ENCODE measurements at places on chromosomes 4 and X.

DNA sequence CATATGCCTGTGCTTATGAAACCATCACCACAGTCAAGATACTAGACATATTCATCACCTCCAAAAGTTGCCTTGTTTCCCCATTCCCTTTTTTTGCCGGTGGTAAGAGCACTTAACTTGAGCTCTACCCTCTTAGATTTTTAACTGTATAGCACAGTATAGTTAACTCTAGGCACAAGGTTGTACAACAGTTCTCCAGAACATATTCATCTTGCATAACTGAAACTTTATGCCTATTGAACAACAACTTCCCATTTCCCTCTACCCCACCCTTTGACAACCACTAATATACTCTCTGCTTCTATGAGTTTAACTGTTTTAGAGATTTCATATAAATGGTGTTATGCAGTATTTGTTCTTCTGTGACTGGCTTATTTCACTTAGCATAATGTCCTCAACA lies 119.3 kb downstream of the ASB9 start:
- no peak for DNase-seq

GRCh38 chr4:128162434-128162833 lies 101.3 kb downstream of the LARP1B start:
- no peak for DNase-seq

DNA sequence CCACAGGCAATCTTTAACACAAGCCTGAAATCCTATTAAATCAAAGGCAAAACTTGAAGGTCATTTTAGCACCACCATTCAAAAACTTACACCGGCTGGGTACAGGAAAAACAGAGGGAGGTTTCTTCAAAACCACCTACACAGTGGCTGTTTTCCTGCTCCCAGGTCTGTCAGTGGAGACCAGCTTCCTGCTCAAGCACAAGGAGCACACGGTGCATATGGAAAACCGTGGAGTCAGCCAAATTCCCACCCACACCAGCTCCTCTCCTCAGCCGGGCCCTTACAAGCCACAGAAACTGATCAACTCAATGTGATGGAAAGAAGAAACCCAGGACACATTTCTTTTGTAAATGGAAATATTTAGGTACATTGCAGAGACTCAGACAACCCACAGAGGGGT lies 14.3 kb upstream of the FAM241A start:
- DNase-seq: no peak

- DNase-seq: no peak
Measured at GRCh38 chr4:23861897-23862296, 27.9 kb downstream of the PPARGC1A start.

DNA sequence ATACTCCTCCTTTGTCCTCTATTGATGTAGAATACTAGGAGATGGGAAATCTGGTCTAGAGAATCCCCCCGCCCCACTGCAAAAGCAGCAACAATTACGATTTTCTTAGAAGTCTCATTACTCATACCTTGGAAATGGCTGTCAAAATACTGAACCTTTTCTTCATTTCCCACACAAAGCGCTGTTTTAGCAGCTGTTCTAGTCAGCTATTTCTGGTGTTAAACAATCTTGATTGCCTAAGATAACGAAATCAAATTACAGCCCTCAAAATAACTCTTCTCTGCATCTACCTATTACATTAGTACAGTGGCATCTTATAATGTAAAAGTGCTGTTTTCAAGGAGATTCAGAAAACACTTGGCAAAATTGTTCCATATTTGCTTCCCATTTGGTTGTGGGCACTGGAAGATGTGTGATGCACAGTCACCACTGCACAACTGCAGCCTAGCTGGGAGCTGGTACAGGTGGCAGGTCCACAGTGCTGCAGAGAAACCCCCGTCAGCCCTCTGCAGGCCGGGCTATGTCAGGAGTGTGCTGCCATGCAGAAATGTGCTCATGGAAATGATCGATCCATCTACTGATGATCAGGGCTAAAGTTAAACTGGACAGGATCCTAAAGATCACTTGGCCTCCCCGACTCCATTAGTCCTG lies 50.4 kb downstream of the TBC1D9 start:
- no peak for DNase-seq

GRCh38 chr4:93031431-93032098 lies 727.8 kb downstream of the GRID2 start:
- no peak for DNase-seq

GRCh38 chrX:63761639-63762038 lies 23.4 kb downstream of the ARHGEF9 start:
- DNase-seq: no peak

GRCh38 chr4:30854531-30854930 lies 134.4 kb downstream of the PCDH7 start:
- DNase-seq: no peak

DNA sequence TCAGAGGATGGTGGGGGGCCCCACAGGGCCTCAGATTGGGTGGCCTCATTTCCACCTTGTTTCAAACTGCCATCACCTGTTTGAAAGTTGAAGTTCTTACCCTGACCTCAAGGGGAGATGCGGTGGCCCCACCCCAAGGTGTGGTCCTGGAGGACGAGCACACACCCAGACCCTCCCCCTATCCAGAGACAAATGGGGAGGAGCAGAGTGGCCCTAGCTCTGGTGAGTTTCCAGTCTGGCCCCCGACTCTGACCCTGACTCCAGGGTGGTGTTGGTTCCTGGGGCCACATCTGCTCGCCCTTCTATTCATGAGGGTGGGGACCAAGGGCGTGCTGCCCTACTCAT lies 36.3 kb upstream of the ADRA2C start:
- no peak for DNase-seq

- DNase-seq: no peak
Measured at GRCh38 chr4:161577579-161578301, 586.1 kb downstream of the FSTL5 start.

- DNase-seq: peak; percentile 77
Measured at GRCh38 chr4:1026115-1026514, 14.7 kb downstream of the FGFRL1 start.

DNA sequence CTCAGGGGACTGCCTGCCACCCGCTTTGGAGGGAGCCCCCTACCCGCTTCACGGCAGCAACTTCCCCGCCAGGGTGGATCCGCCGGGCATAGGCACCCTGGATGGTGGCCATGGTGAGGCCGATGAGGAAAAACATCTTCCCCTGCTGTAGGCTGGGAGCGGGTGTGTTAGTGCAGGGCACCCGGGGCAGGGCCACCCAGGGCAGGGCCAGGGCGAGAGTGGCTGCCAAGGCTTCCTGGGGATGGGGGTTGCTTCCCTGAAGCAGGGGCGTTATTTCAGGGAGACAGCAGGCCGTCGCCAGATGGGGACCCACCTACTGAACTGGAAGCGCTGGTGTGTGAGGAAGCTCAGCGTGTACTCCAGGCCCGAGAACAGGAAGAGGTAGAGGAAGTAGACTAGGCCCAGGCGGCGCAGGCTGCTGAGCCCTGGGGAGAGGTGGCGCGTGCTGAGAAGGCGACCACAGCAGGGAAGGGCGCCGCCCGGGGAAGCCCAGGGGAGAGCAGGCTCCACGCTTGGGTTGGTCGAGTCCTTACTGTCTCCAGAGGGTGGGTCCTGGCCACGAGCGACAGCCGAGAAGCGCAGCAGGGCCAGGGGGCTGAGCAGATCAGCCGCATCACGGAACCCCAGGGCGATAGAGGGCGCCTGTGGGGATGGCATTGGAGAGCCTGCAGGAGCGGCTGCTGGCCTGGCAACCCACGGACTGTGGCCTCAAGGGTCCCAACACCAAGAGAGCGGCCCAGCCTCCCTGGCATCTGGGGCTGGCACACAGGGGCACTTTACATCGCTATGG lies 31.5 kb downstream of the NOP14 start:
- DNase-seq: peak; percentile 66

GRCh38 chr4:173088144-173088543 lies 80.5 kb upstream of the GALNT7 start:
- no peak for DNase-seq

DNA sequence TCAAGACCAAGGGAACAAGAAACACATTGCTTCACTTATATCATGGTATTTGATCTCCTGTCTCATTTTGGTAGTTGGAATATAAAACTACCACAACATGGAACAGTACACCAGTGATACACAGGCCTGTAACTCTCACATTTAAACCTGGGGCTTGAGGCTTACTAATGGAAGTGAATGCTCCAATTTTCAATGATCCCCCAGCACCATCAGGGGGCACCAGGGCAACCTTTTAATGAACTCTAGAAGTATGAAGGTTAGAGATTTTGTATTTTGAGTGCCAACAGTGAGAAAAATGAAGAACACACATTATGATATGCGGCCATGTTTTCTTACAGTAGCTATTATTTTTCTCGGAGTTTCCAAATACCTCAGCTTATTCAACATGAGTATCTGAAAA lies 50.7 kb downstream of the C4orf33 start:
- DNase-seq: no peak

DNA sequence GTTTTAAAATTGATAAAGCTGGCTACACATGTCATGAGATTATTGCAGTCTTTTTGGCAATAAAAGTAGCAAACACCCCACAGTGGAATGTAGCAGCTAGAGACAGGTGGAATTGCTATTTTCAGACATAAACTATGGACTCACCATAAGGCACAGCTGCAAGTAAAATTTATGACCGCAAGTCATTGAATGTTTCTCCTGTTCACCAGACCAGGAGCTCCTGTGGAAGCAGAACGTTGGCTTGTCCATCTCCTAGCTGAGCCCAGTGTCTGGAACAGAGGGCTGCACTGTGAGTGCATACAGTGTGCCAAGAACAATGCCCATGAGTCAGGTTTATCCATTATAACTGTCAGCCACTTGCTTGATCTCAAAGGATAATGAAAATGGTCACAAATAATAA lies 538.2 kb downstream of the INPP4B start:
- no peak for DNase-seq

DNA sequence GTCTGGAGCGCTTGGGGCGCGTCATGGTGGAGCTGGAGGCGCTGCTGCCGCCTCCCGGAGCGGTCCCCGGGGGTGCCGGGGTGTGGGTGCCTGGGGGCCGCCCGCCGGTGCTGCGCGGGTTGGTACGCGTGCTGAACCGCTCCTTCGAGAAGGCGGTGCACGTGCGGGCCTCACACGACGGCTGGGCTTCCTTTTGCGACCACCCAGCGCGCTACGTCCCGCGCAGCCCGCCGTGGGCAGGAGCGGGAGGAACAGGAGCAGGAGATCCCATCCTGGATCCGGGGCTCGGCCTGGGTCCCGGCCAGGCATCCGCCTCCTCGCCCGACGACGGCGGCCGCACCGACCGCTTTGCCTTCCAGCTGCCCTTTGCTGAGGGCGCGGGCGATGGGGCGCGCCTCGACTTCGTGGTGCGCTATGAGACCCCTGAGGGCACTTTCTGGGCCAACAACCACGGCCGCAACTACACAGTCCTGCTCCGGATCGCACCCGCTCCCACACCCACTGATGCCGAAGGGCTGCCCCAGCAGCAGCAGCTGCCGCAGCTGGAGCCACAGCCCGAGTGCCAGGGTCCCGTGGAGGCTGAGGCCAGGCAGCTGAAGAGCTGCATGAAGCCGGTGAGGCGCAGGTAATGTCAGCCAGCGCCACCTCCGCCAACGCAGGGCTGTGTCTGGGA lies 792 bp downstream of the PPP1R3F start:
- no peak for DNase-seq

- DNase-seq: peak; percentile 64
Measured at GRCh38 chr4:99848591-99849001, 32.0 kb downstream of the DAPP1 start.

- no peak for DNase-seq
Measured at GRCh38 chr4:91622925-91623602, 680.7 kb upstream of the GRID2 start.

- no peak for DNase-seq
Measured at GRCh38 chrX:71214604-71215337, 8.3 kb upstream of the GJB1 start.

GRCh38 chr4:174122705-174123104 lies 160.8 kb downstream of the FBXO8 start:
- no peak for DNase-seq

DNA sequence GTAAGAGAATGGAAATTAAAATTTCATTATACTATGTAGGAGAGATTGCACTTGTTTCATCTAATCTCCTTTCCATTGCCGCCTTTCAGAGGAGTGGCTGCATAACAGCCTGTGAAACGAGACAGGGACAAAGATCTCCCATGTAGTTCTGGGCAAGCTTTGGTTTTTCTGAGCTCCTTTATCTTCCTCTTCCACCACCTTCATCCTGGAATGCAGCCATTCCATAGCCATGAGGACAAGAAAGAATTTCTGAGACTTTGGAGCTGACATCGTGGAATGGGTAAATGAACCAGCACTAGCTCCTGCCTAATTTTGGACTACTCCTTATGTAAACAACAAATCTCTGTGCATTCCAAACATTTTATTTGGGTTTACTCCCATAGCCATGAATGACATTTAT lies 1587.3 kb upstream of the TENM3 start:
- DNase-seq: no peak

- no peak for DNase-seq
Measured at GRCh38 chrX:124239324-124239723, 93.1 kb upstream of the TEX13D start.

DNA sequence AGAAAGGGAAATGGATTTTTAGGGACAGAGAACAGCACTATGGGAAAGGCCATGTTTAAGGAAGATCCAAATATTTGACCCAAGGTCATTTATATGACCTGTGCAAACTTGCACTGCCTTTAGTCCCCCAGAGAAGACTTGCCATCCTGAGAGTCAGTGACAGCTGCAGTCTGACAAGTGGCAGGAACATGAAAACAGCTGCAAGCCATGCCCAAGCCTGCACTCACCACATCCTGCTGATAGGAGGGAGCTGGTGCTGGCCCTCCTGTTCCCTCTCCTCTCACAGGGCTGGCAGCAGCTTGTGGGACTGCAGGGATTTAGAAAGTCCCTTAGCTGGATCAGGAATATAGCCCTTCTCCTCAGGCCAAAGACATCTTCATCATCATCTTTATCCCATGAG lies 187.7 kb downstream of the RAP1GDS1 start:
- no peak for DNase-seq

- DNase-seq: no peak
Measured at GRCh38 chr4:144696376-144696775, 50.4 kb downstream of the HHIP start.

GRCh38 chrX:147646949-147647723 lies 264.6 kb upstream of the FMR1 start:
- DNase-seq: no peak

DNA sequence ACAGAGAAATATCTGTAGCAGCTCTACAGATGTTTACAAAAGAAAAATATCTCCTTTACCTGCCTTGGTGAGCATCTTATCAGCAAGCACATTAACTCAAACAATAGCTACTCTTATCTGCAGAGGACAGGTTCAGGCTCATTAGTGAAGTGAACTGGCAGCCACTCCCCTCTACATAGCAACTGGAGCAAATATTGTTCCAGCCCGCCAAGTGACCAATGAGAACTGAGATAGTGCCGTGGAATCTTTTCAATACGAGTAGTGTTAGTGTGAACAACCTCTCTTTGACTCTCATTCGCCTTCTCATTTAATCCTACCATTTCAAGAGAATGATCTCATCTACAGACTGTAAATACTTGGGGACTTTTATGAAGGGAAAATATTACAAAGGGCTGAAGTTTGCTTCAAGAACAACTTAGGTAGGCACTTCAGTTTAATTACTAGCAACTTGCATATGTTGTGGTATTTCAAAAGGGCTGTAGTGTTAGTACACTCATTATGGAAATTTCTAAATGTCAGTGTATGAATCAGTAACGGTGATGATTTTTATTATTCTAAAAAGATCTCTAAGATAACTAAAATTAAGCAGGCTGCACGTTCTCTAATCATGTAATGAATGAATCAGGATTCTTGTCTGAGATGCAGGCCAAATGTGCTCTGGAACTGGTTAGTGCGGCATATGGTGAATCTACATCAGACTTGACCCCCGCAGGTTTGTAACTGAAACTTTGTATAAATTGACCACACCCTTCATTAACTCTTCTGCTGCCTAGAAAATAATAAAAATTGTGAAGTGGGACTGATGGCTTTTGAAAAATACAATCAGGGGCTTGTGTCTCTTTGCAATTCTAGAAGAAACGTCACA lies 72.4 kb downstream of the PALLD start:
- DNase-seq: peak; percentile 25

Measured in activated T-cell treated with anti-CD3 and anti-CD28 coated beads, Interleukin-2, amount 50 U/mL, for 48 hours (primary cell).